ENCODE measurements at places on chromosomes 16 and 17. TPM values are rescaled to one million over a fixed set of nuclear protein-coding genes. Genes with fewer than 3 reads are reported as not detected.
A peak's percentile ranks its signal among the peaks of the same experiment; 100 is the strongest.

DNA sequence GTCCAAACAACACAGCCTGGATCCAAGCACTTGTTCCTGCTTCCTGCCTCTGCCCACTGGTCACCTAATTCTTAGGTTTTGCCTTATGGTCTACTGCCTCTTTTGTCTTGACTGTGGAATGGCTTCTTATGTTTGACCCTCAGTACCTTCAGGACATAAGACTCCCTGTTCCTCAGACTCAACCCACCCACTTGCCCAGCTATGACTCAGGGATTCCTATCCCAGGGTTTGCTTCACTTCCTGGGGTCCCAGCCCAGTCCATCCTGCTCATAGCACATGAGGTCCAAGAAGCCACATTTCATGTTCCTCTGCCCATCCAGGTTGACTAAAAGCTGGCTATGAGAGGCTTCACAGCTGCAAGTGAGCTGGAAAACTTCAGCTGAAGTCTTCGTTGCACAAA, 320.9 kb upstream of the CDH5 start:
- DNase-seq, result no peak

GRCh38 chr17:70040336-70040735, 34.7 kb upstream of the KCNJ16 start:
- DNase-seq, result no peak

MT1M gene
- polyA plus RNA-seq, result 0.67 TPM

DNA sequence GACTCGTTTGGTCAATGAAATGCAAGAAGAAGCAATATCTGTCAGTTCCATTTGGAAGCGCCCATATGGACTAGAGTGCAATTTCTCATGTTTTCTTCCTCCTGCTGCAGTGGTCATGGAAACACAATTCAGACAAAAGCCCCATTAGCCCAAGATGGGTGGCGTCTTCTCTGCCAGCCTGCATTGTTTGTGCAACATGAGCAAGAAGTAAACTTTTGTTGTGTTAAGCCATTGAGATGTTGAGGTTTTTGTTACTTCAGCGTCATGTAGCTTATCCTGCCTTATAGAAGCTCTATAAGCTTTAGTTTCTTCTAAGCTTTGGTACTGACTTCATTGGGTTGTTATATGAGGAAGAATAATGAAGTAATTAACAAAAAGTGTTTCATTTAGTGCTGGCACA, 137.4 kb downstream of the NPIPB5 start:
- no peak for DNase-seq

DNA sequence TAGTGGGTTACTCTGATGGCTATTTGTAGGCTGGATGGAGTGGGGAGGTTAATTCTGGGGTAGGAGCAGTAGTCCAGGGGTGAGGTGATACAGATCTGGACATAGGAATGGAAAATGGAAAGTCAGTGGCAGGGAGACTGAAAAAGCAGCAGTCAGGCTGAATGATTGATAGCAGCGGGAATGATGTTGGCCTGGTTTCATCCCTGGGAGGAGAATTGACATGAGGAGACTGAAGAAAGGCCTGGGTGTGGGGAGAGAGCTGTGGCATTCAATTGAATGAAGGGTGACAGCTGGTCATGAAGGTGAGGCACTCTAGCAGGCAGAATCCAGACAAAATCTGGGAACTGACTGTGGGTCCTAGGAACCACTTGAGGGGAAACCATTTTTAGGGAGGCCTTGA, 34.7 kb upstream of the CLEC18A start:
- no peak for DNase-seq

DNA sequence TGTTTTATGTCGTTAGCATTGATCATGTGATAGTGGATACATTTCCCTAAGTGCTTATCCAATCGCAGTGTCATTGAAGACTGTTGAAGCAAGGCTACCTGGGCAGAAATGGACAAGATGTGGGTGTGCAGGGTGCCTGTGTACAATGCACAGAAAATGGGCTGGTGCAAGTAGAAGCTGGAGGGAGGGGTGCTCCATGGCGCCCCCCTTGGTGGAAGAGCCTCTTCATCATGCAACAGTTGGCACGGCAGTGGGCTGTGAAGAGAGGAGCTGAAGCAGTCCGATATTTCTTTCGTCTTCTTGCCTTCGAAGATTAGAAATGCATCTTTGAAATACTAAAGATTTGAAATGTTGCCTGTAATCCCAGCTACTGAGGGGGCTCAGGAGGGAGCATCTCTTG, 100.5 kb downstream of the PLCG2 start:
- DNase-seq, result no peak

DNA sequence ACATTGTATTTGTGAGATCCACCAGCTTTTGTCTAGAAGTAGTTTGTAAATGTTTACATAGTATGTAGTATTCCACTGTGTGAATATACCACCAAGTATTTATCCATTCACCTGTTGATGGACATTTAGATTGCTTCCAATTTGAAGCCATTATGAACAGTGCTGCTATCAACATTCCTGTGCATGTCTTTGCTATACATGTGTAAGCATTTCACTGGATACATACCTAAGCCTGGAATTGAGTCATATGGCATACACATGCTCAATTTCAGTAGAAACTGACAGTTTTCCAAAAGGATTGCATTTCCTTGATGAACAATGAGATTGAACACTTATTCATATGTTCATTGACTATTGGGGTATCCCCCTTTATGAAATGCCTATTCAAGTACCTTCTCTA, 540.6 kb upstream of the SOX9 start:
- no peak for DNase-seq

DNA sequence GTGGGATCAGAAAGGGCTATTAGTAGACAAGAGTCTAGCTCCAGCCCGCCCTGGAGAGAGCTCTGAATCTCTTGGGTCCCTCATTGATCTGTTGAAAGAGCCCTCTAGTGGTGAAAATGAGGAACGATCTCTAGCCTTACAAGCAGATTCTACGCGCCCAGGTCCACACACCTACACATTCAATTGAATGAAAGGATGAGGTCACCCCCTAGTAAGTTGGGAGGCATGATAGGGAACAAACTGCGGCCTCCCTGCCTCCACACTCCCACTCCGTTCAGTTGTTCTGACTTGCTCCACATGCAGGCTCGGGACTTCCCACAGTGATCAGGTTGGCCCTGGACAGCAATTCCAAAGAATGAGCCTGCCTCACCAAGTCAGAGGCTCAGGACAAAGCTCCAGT, 2.9 kb upstream of the CACNG3 start:
- DNase-seq, result peak; percentile 25

CHRNE gene
- polyA plus RNA-seq, result 0.67 TPM

GRCh38 chr17:50976951-50977472, 110.9 kb upstream of the TOB1 start:
- DNase-seq, result no peak

CACNG3 gene
- polyA plus RNA-seq, result not detected

DNA sequence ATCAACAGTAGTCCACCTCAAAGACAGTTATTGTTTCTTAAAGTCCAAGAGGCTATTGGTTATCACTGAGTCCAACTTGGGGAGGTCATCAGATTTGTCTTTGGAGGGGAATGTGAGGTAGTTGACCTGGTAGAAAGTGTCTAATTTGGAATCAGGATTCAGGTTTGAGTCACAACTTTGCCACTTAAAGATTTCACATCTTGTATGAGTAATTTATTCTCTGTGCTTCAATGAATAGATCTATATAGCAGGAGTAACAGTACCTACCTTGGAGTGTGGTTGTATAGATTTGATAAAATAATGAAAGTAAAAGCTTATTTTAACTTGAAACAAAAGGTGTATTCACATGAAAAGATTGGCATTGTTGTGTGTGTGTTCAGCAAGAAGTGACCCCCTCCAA, 119.3 kb upstream of the TBX2 start:
- no peak for DNase-seq

DNA sequence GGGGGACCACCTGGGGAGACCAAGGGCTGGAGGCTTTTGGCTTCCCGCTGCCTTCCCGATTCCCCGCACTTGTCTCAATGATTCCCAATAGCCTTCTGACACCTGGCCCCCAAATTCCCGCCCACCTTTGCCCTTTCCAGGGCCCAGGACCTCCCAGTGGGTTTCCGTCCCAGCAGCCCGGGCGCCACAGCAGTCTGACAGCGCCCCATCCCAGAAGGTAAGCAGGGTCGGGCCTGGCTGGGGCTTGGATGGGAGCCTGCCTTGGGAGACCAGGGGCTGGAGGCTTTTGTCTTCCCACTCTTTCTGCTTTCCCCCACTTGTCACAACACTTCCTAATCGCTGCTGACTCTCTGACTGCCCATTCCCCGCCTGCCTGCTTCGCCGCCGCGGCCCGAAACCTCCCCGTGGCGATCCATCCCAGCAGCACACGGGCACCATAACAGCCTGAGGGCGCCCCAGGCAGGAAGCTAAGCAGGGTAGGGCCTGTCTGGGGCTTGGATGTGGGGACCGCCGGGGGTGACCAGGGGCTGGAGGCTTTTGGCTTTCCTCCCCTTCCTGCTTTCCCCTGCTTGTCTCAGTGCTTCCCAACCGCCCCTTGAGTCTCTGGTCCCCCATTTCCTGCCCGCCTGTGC, 2289.3 kb downstream of the TP53TG3F start:
- DNase-seq, result no peak

GRCh38 chr16:11253995-11254912, 1.8 kb downstream of the SOCS1 start:
- DNase-seq, result no peak

PRAC1 gene
- polyA plus RNA-seq, result not detected

DNA sequence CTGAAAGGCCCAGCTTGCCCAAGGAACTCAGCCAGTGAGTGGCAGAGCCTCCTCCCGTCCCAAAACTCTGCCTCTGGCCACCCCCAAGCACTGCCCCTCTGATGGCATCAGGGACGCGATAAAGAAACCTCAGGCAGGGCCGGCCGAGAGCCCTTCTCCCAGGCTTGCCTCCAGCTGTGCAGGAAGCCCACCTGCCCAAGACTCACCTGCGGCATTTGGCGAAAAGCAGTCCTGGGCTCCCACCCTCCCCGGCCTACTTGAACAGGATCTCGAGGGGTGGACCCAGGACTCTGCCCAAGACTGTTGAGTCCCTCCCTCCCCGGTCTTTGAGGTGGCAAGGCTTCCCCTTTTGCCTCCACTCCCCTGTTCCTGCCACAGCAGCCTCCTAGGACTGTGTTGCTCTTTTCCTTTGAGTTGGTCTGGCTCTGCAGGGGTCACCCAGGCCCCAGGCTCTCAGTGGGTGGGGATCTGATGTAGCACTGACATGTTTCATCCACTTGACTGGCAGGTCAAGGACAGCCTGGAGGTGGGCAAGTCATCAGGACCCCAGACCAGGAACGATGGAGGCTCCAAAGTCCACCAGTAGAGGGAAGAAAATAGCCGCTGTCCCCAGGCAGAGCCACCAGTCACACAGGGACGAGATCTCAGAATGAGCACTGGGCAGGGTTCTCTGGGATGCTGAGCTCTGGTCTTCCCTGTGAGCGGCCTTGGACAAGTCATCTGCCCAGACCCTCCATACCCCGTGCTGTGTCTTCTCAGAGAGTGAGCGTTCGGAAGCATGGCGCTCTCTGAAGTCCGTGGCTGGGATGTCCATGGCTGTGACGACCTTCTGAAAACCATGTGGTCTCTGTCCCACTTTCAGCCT, 111.0 kb upstream of the TNRC6C start:
- DNase-seq, result no peak

DNA sequence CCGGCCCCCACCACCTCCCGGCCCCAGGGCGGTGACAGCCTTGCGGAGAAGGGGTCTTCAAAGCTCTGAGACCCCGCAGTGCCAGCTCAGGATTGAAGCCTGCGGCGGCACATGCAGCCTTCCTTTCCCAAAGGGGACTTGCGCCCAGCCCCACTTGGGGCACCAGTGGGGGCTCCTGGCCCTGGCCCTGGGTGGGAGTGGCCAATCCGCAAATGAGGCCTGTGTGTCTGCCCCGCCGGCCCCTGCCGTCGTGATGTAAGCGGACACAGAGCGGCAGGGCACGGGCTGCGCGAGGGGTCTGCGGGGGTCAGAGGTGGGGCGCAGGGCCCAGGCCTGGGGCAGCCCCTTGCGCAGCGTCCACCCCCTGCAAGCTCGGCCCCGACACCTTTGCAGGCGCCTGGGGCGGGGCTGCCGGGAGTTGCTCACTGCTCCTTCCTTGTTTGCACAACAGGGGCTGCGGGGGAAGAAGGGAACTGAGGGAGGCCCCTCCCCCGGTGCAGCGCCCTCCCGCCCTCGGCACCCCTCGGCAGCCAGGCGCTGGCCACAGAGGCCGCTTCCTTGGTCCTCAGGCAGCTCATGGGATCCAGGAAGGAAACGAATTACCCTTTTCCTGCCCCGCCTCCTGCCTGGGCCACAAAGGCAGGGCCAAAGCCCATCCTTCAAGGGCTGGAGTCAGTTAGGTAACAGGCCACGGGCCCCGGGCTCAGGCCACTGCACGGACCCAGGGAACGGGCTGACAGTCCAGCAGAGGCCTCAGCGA, 2.9 kb downstream of the SLC16A3 start:
- no peak for DNase-seq

DNA sequence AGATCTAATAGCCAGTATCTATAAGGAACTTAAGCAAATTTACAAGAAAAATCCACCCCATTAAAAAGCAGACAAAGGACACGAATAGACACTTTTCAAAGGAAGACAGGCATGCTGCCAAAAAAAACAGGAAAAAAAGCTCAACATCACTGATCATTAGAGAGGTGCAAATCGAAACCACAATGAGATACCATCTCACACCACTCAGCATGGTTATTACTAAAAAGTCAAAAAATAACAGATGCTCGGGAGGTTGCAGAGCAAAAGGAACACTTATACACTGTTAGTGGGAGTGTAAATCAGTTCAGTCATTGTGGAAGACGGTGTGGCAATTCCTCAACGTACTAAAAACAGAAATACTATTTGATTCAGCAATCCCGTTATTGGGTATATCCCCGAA, 9.6 kb downstream of the STX8 start:
- no peak for DNase-seq

FCSK gene
- 9.3 TPM for polyA plus RNA-seq

KRT27 gene
- polyA plus RNA-seq, result not detected

DNA sequence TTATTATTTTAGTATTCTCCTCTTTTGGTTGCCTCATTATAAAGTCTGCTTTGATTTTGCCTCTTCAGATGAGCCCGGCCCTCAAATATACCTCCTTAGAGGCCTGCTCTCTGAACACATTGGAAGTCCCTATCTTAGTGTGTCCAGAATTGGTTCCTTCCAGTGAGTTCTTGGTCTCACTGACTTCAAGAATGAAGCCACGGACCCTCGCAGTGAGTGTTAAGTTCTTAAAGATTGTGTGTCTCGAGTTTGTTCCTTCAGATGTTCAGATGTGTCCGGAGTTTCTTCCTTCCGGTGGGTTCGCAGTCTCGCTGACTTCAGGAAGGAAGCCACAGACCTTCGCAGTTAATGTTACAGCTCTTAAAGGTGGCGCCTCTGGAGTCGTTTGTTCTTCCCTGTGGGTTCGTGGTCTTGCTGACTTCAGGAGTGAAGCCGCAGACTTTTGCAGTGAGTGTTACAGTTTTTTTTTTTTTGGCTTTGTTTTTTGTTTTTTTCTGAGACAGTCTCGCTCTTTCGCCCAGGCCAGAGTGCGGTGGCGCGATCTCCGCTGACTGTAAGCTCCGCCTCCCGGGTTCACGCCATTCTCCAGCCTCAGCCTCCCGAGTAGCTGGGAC, 45.8 kb upstream of the NOS2 start:
- DNase-seq, result no peak

DNA sequence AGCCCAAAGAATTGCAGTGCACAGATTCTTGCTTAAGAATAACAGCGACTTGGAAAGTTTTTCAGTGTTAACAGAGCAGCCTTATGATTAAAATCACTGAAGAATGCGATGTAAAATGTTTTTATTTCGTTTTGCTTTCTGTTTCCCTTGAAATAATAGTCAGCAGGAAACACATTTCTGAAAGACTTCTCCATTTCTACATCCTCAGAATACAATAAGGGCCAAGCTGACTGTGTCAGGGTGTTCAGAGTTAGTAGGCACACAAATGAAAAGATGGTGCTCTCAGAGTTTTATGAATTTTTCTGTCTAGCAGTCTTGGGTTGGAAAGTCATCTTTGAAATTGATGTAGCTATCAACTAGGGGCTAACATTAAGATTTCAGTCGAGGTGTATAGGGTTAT, 582.9 kb upstream of the RBFOX1 start:
- no peak for DNase-seq

Data from muscle of back (tissue), 13 donors.